Heart left ventricle (tissue), 16 donors: ENCODE measurements at places on chromosomes 5 and 9. TPM values are rescaled to one million over a fixed set of nuclear protein-coding genes. Genes with fewer than 3 reads are reported as not detected.

Gene TRIM41
- 24.4 TPM for total RNA-seq

Gene EIF4EBP3
- total RNA-seq, result 8.3 TPM

Gene NFX1
- 31.0 TPM for total RNA-seq

Gene C9orf50
- not detected for total RNA-seq

Gene IFNE
- total RNA-seq, result not detected

Gene OR1Q1
- total RNA-seq, result not detected

Gene LTC4S
- total RNA-seq, result 11.1 TPM

Gene NXNL2
- total RNA-seq, result not detected

Gene SPAG8
- 3.9 TPM for total RNA-seq

Gene IFNA13
- total RNA-seq, result not detected

Gene ADRA1B
- 3.7 TPM for total RNA-seq

Gene MELK
- total RNA-seq, result 0.31 TPM

Gene IL13
- not detected for total RNA-seq

Gene LCN9
- total RNA-seq, result not detected

Gene SPATA31D3
- not detected for total RNA-seq

Gene CD180
- 0.80 TPM for total RNA-seq

Gene FOXD4L5
- not detected for total RNA-seq

Gene CXCL14
- total RNA-seq, result 31.8 TPM

Gene SUSD3
- 0.44 TPM for total RNA-seq

Gene NTNG2
- 0.40 TPM for total RNA-seq

Gene INSL6
- total RNA-seq, result not detected

Gene SLC4A9
- total RNA-seq, result not detected

Gene PCDHGA1
- total RNA-seq, result 3.5 TPM

Gene ZNG1C
- 5.2 TPM for total RNA-seq

Gene SLC6A3
- total RNA-seq, result not detected

Gene IFNA1
- total RNA-seq, result not detected

Gene OLFML2A
- 69.9 TPM for total RNA-seq

Gene QRFP
- not detected for total RNA-seq

Gene DTWD2
- total RNA-seq, result 6.1 TPM

Gene ANKRD18B
- total RNA-seq, result 0.40 TPM

Gene SAXO1
- not detected for total RNA-seq

Gene OBP2B
- total RNA-seq, result not detected

Gene CDC42SE2
- total RNA-seq, result 12.4 TPM

Gene PCDHA1
- 0.08 TPM for total RNA-seq

Gene CATSPER3
- total RNA-seq, result not detected

Gene STK10
- total RNA-seq, result 5.5 TPM

Gene CDH12
- total RNA-seq, result not detected

Gene FCN1
- 87.5 TPM for total RNA-seq

Gene GZMA
- total RNA-seq, result 1.0 TPM

Gene MSX2
- 1.6 TPM for total RNA-seq

Gene CHSY3
- total RNA-seq, result 1.4 TPM

Gene SLC6A19
- total RNA-seq, result not detected

Gene AGXT2
- not detected for total RNA-seq

Gene SCAMP1
- total RNA-seq, result 23.0 TPM

Gene RASGEF1C
- not detected for total RNA-seq

Gene LHX3
- not detected for total RNA-seq

Gene FCN2
- not detected for total RNA-seq

Gene CCL27
- total RNA-seq, result not detected

Gene NSA2
- 43.8 TPM for total RNA-seq

Gene MYMK
- total RNA-seq, result not detected
